ENCODE measurements at places on chromosomes 4 and X.

DNA sequence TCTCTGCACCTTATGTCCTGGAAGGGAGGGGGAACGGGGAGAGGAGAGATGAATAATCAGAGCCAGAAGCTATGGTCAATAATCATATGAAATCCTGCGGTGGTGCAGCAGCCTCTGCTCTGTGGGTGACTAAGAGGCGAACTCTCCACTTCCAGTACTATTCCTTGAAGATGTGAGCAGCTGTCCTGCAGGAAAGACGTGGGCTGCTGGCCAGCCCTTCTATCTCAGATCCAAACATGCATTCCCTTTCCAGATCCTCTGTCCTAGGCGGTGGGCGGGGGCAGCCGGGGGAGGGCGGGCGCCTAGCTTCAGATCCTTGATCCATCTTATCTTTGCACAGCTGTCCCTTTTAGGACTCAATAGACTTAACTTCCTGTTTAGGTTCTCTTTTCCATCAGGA lies 34.5 kb downstream of the SPINK2 start:
- H3K27ac ChIP-seq = no peak overlapping the region
- no peaks in the 10 kb centered on the region for H3K36me3 ChIP-seq
- H3K27me3 ChIP-seq = no peaks in the 10 kb centered on the region
- no peak overlapping the region for H3K4me3 ChIP-seq
- no peaks in the 10 kb centered on the region for H3K4me1 ChIP-seq

GRCh38 chr4:85953651-85954018 lies 406.2 kb downstream of the MAPK10 start:
- no peaks in the 10 kb centered on the region for H3K36me3 ChIP-seq
- no peak overlapping the region for H3K27ac ChIP-seq
- H3K4me1 ChIP-seq = no peaks in the 10 kb centered on the region
- DNase-seq = no peak
- no peak overlapping the region for H3K4me3 ChIP-seq

GRCh38 chr4:22312113-22312512 lies 203.8 kb downstream of the ADGRA3 start:
- no peak overlapping the region for H3K27ac ChIP-seq
- DNase-seq = no peak
- H3K4me3 ChIP-seq = no peak overlapping the region
- no peaks in the 10 kb centered on the region for H3K4me1 ChIP-seq
- H3K27me3 ChIP-seq = no peaks in the 10 kb centered on the region

DNA sequence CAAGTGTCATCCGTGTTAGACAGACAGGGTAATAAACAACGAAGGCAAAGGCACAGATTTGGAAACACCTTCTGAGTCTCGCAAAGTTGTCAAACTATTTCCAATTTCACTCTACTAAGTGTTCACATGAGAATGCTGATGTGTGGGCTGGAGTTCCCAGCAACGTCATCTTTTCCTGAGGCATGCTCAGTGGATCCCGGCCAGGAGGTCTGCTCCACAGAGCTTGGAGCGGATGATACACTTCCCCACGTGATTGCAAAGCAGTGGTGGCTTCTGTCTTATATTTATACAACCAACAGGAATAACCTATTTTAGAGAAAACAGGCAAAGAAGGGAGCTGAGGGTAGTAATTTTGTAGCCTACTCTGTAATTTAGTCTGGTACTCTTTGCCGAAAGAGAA lies 40.1 kb upstream of the PDK3 start:
- DNase-seq = no peak
- no peaks in the 10 kb centered on the region for H3K36me3 ChIP-seq
- no peaks in the 10 kb centered on the region for H3K27me3 ChIP-seq
- no peaks in the 10 kb centered on the region for H3K4me1 ChIP-seq
- no peak overlapping the region for H3K27ac ChIP-seq

DNA sequence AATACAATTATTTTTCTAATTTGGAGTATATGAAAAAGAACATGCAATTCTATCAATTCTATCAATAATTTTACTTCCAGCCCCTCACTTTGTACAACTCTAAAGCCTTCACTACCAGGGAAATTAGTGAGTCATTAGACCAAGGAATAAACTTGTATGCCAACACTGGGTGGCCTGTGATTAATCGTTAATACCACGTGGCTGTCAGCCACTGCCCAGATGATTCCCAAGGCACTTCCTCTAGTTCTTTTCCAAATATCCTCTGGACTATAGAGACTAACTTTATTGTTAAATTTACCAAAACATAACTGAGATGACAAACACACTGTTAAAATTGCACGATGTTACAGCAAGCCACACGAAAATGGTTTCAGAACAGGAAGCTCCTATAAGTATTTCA lies 45.7 kb downstream of the MID1 start:
- no peak for DNase-seq
- H3K36me3 ChIP-seq = no peaks in the 10 kb centered on the region
- no peak overlapping the region for H3K27ac ChIP-seq
- H3K4me3 ChIP-seq = no peak overlapping the region
- H3K4me1 ChIP-seq = no peaks in the 10 kb centered on the region

- no peaks in the 10 kb centered on the region for H3K36me3 ChIP-seq
- no peak overlapping the region for H3K27ac ChIP-seq
- H3K4me1 ChIP-seq = no peaks in the 10 kb centered on the region
Measured at GRCh38 chr4:162684371-162684700, 482.4 kb downstream of the NAF1 start.

- H3K4me1 ChIP-seq = no peaks in the 10 kb centered on the region
- no peak overlapping the region for H3K27ac ChIP-seq
- no peak overlapping the region for H3K4me3 ChIP-seq
- no peaks in the 10 kb centered on the region for H3K36me3 ChIP-seq
- DNase-seq = no peak
Measured at GRCh38 chr4:111282035-111282434, 659.2 kb upstream of the PITX2 start.

DNA sequence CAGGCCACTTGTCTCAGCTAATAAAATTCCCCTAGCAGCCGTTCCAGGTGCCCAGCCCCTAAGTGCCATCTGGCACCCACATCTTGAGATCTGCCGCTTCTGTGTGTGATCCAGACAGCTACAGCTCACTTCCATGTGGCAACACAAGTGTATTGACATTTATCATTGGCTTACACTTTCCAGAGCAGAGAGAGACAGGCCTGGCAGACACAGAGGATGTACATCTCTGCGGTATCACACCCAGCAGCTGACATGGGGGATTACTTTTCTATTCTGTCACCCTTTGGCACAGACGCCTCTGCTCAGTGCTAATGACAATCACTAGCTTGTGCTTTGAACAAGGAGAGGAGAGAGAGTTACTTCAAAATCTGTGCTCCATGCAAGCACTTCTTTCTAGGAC lies 195.9 kb downstream of the KDR start:
- H3K4me3 ChIP-seq = no peak overlapping the region
- H3K27me3 ChIP-seq = no peaks in the 10 kb centered on the region
- no peak overlapping the region for H3K27ac ChIP-seq
- no peak for DNase-seq
- no peaks in the 10 kb centered on the region for H3K36me3 ChIP-seq

GRCh38 chr4:141668200-141668910 lies 32.0 kb downstream of the IL15 start:
- no peak overlapping the region for H3K4me3 ChIP-seq
- no peak overlapping the region for H3K27ac ChIP-seq
- no peaks in the 10 kb centered on the region for H3K27me3 ChIP-seq
- no peaks in the 10 kb centered on the region for H3K36me3 ChIP-seq
- DNase-seq = no peak
